ENCODE measurements at places on chromosomes 16 and 17. TPM values are rescaled to one million over a fixed set of nuclear protein-coding genes. Genes with fewer than 3 reads are reported as not detected.

GRCh38 chr16:9123871-9124270 is 32.4 kb downstream of the HAPSTR1 start:
- DNase-seq: no peak
- H3K4me1 ChIP-seq: peaks cover 26% of the 10 kb centered on the region
- no peaks in the 10 kb centered on the region for H3K27me3 ChIP-seq

DNA sequence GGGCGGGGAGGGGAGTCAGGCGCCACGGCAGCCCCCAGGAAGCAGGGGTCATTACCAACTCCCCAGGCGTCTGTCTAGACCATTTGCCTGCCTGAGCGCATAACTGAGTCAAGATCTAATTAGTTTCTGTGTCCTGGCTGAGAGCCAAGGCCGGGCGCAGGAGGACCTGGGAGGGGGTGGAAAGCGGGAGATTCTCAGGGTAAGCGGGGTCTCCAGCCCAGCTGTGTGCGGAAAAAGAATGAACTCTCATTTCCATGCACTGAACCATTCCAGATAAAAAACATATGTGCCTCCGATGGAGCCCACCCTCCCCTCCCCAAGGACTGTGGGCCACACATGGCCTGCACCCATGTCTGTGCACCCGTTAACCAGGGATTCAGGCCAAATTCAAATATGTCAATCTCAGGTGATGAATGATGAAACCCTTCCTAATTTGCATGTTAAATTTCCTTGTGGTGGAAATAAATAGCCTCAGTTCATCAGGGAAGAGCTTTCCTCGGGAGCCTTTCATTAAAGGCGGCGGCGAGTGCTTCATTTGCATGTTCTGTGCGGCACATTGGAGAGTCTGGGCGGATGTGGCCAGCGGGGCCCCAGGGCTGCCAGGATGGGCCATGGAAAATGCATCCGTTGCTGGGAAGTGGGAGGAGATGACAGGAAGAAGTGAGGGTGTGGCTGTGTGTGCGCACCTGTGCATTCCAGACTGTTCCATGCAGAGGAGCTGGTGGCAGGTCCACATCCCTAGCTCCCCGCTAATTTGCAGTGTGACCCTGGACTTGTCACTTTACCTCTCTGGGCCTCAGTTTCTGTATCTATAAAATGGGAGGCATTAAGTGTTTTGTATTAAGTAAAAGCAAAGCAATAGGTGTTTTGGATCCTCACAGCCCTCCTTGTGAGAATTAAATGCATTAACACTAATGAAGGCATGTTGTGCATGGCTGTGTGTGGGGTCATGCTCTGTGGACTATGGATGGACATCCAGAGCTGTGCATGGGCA is 151.1 kb downstream of the SDK2 start:
- H3K36me3 ChIP-seq: no peaks in the 10 kb centered on the region
- no peak overlapping the region for H3K4me3 ChIP-seq
- DNase-seq: no peak

The WNT9B gene
- total RNA-seq: not detected

DNA sequence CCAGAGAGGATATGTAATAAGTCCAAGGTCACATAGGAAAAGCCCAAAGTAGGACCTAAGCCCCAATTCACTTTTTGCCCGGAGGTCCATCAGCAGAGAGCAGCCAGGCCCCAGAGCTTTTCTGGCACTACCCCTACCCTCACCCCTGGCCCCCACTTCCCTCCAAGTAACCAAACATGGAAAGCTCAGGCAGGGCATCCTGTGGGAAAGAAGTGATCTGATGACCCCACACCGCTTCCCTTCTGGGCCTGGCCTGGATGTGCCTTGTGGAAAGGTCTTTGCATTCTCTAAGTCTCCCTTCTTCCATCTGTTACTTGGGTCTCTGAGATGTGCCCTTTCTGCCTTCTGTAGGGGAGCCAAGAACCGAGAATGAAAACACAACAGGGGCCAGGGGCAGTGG is 136.9 kb downstream of the TMEM132E start:
- H3K36me3 ChIP-seq: no peaks in the 10 kb centered on the region
- H3K4me3 ChIP-seq: no peak overlapping the region
- no peak for DNase-seq
- no peak overlapping the region for H3K27ac ChIP-seq
- H3K27me3 ChIP-seq: no peaks in the 10 kb centered on the region

The CHP2 gene
- total RNA-seq: not detected

The CACNB1 gene
- total RNA-seq: 10.6 TPM

GRCh38 chr17:34226011-34226743 is 28.9 kb upstream of the CCL2 start:
- no peaks in the 10 kb centered on the region for H3K27me3 ChIP-seq
- no peak overlapping the region for H3K27ac ChIP-seq
- H3K36me3 ChIP-seq: no peaks in the 10 kb centered on the region
- no peaks in the 10 kb centered on the region for H3K4me1 ChIP-seq
- no peak overlapping the region for H3K4me3 ChIP-seq

The MEFV gene
- total RNA-seq: not detected
